NCI-H345 (cell line): ENCODE measurements at places on chromosomes 3 and 15.

GRCh38 chr3:41519746-41520145 is 320.4 kb downstream of the CTNNB1 start:
- no peak for DNase-seq

DNA sequence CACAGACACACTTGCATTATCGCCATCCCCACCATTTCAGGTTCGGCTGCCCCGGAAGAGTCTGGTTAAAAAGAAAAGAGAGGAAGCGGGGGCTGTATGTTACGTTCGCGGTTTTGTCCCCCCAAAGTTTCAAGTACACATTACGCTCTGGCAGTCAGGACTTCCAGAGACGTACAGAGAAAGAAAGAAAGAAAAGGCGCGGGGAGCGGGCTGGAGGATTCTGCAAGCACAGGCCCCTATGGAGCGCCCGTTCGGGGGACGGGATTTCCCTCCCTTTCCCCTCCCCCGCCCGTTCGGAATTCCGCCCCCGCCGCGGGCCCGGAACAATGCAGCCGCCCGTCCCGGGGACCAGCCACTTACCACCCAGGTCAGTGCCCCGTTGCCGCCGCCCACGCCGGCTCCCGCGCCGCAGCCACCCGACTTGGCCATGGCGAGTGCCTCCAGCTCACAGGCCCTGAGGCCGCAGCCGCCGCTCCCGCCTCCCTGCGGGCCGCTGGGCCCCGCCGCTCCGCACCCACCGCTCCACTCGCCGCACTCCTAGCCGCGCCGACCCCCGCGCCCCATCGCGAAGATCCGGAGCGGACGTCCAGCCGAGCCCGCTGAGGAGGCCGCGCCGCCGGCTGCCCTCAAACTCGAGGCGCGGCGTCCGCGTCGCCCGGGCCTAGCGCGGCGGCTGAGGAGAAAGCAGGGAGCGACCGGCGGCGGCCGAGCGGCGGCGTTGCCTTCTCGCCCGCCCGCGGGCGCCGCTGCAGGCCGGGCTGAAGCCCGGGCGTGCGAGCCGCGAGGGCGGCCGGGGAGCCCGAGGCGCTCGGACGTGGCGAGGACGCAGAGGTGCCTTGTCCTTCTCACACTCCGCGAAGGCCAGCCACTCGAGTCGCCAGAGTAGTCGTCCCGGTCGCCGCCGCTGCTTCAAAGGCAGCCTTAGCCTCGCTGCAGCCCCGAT is 567 bp downstream of the TOP2B start:
- peak; percentile 45 for DNase-seq

DNA sequence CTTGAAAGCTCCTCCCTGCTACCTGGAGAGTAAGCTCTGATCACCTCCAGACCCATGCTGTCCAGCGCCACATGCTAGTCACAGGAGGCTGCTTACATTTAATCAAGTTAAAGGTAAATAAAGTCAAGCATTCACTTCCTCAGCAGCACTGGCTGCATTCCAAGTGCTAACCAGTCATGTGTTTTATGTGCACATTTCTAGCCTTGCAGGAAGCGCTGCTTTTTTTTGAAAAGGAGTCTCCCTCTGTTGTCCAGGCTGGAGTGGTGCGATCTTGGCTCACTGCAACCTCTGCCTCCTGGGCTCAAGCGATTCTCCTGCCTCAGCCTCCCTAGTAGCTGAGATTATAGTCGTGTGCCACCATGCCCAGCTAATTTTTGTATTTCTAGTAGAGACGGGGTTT is 279.2 kb downstream of the GABRG3 start:
- DNase-seq: peak; percentile 96

GRCh38 chr15:51756482-51756881 is 5.1 kb downstream of the TMOD2 start:
- no peak for DNase-seq

DNA sequence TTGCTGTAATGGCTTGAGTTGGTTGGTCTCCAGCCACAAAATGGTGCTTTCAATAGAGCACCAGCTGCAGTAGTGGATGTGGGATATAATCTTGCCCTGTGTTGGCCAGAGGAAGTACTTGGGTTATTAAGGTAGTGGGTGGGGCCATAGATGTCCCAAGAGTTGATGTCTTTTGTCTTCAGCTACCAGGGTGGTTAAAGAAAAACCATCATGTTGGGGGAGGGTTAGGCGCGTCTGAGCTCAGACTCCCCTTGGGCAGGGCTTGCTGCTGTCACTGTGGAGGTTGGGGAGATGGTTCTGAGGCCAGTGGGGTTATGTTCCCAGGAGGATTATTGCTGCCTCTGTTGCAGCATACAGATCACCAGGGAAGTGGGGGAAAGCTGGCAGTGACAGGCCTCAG is 46.9 kb upstream of the GADL1 start:
- DNase-seq: no peak

DNA sequence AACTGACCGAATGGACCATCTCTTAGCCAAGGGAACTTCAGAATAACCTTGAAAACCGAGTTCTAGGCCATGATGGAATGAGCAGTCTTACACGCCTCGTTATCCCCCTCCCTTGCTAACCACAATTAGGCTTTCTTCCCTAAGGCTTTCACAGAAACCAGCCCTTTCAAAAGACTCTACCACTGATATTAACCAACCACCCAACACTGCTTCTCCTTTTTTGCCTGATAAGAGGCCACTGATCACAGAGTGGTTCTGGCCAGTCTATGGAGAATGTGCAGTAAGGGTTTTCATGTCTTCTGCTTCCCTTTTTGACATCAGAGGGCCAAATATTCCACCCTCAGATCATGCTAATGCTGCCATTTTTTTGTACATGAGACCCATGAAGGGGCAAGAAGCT is 59.3 kb downstream of the MCF2L2 start:
- no peak for DNase-seq

DNA sequence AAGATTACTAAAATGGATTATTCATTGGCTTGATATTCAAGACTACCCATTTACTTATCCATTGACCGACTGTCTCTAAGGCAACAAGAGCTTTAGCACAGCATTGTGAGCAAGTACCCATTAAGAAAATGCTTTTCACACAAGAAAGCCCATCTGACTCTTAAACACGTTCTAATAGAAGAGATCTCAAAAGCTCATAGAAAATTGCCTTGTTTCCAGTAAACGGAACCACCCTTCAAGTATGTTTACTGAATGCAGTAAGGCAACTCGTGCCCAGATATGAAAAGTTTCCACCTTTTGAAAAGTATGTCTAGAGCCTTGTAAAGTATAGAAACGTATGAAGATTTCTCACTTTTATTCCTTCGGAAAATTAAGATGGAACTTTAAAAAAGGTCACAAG is 655.3 kb upstream of the ALCAM start:
- DNase-seq: no peak

DNA sequence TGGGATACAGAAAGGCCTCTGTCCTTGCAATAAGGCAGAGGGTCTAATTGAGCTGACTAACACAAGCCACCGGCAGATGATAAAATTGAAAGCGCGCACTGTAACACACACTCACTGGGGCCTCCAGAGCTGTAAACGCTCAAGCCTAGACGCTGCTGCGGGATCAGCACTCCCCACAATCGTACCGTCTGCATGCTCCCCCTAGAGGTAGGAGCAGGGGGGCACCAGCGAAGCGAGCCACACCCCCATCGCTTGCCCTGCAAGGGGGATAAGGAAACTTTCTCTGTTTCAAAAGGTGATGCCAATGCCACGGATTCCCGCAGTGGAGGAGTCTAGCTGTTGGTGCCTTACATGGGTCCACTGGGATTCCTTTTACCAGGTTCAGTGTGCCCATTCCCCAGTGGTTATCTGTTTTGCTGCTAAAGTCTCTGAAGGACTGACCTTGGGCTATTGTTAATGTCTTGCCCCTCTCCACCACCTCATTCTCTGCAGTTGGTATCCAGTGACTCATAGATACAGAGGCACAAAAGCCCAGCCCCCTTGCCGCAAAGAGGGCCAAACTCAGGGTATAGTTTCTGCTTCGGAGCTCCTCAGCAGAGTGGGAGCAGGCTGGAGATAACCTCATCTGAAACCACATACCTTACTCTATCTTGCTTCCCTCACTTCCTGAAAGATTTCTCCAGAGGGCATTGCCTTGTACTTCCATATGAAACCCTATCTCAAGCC is 139.3 kb upstream of the KBTBD8 start:
- DNase-seq: no peak

GRCh38 chr3:111568911-111569310 is 26.2 kb downstream of the ZBED2 start:
- DNase-seq: no peak

- no peak for DNase-seq
Observed at GRCh38 chr3:192892981-192893700, 24.5 kb downstream of the MB21D2 start.

DNA sequence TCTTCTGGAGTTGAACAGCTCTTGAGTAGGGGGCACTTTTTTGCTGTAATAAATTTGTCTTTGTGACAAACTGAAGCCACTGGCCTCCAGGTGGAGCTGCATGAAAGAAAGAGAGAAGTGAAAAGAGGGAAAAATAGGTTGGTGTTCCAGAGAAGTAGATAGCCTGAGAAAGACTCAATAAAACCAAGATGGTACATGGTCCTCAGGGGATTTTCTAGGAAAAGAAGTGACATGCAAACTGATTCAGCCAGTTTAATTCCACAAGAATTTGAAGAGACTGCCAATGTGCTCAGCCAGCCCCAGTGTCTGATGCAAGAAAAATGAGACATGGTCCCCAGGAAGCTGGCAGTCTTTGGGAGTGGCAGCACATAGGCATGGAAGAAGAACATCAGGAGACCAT is 152.7 kb downstream of the CD47 start:
- DNase-seq: no peak

DNA sequence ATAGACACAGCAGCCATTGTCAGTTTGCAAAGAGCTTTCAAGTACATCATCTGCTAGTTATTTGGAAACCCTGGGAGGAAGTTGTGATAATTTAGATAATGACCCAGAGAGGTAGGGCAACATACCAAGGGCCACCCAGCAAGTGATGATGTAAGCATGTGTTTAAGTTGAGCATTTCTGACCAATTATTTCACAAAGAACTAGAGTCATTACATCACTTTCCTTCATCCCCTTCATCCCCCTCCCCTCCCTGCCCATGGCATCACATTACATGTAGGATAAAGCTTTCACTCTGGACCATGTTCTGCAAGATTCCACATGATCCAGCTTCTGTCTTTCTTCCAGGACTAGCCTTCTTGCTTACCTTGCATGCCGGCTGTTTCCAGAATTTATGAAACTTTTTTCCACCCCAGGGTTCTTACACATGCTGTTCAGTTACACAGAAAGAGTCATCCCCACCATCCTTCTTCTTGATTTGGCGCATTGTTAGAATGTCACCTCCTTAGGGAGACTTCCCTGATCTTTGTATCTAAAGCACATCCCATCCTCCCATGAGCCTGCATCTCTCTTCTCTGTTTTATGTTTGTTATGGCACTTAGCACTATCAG is 71.3 kb downstream of the PTPRG start:
- DNase-seq: no peak

DNA sequence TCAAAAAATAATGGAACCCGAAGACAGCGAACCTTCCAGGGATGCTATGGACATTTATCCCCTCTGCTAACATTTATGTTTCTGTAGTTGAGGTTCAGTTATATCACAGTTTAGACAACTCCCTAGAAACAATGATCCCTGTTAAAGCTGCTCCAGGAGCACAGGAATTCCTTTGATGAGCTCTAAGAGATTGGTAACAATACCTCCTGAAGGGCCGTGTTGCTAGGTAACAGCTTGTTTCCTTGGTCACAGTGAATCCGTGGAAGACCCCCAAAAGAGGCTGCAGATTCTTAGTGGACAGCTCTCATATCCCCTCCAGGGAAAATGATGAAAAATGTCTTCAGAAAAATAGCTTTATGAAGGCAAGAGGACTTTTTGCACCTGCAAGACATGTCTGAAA is 160.2 kb downstream of the SERPINI1 start:
- DNase-seq: no peak

DNA sequence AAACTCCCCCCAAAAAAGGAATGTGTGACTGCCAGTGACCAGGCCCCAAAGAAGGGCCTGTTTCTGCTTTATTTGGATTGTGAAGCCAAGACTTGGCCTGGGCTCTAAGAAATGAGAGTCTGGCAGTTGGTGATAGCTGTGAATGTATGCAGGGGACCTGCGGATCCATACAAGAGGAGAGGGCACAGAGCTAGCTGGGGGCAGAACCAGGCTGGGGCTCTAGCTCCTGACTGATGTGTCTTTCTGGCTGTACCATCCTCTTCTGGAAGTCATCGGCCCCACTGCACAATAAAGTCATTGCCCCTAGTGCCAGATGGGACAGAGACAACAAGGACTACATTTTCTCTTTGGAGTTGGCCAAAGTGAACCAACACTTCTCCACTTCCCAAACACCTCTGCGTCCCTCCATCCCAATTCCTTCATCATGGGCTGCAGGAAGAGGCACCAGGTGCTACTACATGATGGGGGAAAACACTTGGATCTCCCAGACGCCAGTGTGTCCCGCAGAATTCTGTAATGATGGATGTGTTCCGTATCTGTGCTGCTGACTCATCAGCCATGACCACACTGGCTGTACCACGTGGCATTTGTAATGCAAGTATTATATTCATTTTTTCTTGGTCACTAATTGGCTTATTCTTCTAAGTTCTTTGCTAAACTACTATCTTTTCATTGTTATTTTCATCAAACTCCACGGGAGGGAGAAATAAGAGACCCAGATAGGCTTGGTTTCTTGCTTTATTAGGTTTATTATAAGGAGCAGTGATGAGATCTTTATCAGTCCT is 1.7 kb upstream of the PLA2G4F start:
- DNase-seq: no peak

- DNase-seq: no peak
Observed at GRCh38 chr3:65963787-65964677, 74.7 kb downstream of the MAGI1 start.

DNA sequence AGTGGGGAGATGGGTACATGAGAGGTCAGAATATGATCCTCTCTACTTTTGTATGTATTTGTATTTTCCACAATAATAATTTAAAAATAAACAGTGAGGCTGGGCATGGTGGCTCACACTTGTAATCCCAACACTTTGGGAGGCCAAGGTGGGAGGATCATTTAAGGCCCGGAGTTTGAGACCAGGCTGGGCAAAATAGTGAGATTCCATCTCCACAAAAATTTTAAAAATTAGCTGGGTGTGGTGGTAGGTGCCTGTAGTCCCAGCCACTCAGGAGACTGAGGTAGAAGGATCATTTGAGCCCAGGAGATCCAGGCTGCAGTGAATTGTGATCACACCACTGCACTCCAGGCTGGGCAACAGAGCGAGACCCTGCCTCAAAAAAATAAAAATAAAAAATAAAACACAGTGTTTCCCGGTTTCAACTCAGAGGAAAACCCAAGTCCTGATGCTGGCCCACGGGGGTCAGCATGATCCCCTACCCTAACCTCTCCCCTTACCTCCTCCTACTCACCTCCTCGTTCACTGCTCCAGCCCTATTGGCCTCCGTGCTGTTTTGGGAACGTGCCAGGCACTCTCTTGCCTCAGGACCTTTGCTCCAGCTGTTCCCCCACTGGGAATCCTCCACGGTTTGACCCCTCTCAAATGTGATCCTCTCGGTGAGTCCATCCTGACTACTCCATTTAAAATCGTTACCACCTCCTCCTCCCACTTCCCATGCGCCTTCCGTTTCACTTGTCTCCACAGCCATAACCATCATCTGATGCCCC is 2.9 kb upstream of the KLHL40 start:
- no peak for DNase-seq

DNA sequence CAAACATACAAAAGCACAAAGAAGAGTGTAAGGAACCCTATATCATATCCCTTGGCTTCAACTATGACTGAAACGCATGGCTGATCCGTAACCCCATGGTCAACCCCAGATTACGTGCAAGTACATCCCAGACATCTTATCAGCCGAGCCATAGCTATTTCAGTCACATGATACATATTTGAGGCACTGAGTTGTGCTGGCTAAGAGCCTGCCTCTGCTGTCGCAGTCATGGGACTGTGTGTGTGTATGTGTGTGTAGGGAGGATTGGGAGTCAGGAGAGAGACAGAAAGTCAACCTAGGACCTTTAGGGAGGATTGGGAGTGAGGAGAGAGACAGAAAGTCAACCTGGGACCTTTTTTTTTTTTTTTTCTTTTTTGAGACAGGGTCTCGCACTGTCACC is 8.4 kb downstream of the ST6GAL1 start:
- DNase-seq: no peak
